ENCODE measurements at places on chromosomes 1 and 21.
A peak's percentile ranks its signal among the peaks of the same experiment; 100 is the strongest.

DNA sequence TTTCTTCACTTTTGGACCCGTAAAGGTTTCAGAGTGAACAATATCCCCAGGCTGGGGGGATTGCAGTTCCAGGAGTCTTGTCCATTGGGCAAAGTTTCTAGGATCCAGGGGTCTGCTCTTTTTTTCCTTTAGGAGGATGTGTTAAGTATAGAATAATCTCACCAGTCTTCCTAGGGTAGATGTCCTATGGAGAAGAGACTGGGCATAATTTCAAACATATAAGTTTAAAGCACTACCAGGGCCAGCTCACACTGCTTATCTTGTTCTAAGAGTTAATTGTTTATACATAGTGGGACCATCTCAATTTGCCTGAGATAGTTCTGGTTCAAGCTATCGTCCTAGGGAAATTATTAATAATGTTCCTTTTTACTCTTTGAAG is 1.2 kb downstream of the CHI3L2 start:
- no peaks in the 10 kb centered on the region for H3K4me1 ChIP-seq
- no peak overlapping the region for H3K4me3 ChIP-seq
- H3K27me3 ChIP-seq: no peaks in the 10 kb centered on the region
- no peak overlapping the region for H3K27ac ChIP-seq

GRCh38 chr1:175206687-175207086 is 14.1 kb upstream of the KIAA0040 start:
- H3K4me3 ChIP-seq: no peak overlapping the region
- no peaks in the 10 kb centered on the region for H3K4me1 ChIP-seq
- no peaks in the 10 kb centered on the region for H3K36me3 ChIP-seq
- no peaks in the 10 kb centered on the region for H3K27me3 ChIP-seq

DNA sequence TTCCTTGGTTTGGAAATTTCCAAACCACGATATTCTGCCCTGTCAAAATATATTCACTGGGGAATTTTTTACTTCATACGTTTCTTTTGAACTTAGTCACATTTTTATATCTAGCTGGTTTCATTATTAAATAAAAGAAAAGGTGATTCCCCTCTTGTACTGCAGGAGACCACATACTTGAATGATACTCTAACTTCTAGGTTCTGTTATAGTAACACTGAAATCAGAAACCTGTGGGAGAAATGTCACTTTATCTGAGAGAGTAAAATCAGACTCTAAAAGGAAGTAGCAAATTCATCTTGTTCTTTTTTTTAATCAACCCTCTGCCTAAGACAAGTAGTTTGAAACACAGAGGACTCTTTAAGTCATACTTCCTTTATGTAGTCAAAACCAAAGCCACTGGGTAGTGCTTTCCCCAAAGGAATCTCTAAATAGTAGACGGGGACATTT is 34.4 kb downstream of the MRPL39 start:
- H3K36me3 ChIP-seq: no peaks in the 10 kb centered on the region
- no peaks in the 10 kb centered on the region for H3K27me3 ChIP-seq
- H3K4me3 ChIP-seq: no peak overlapping the region
- no peak overlapping the region for H3K27ac ChIP-seq

DNA sequence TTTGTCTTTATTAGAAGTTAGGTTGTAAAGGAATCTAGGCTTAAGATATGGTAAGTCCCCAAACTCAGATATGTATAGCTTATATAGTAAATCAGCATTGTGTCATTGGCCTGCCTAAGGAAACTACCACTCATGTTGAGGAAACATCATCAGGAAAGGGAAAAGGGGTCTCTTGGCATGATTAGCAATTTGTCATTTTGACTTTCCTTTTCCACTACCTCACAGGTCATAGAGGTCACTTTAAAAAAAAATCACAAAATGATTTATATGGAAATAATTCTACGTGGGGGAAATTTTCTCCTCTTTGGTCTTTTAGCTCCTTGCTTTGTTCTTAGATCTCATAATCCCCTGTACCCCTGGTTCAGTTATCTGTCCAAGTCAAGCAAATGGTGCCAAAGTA is 213.5 kb downstream of the RPS6KC1 start:
- DNase-seq: no peak
- peaks cover 5% of the 10 kb centered on the region for H3K36me3 ChIP-seq
- H3K4me3 ChIP-seq: no peak overlapping the region

- DNase-seq: no peak
- peaks cover 6% of the 10 kb centered on the region for H3K36me3 ChIP-seq
- H3K4me1 ChIP-seq: peaks cover 18% of the 10 kb centered on the region
- no peaks in the 10 kb centered on the region for H3K27me3 ChIP-seq
- no peak overlapping the region for H3K27ac ChIP-seq
These were observed 19.8 kb downstream of the ADGRB2 start for GRCh38 chr1:31744165-31744888.

- no peak overlapping the region for H3K4me3 ChIP-seq
- H3K4me1 ChIP-seq: peaks cover 11% of the 10 kb centered on the region
- no peaks in the 10 kb centered on the region for H3K27me3 ChIP-seq
- no peaks in the 10 kb centered on the region for H3K36me3 ChIP-seq
These were observed 40.1 kb downstream of the CHAF1B start for GRCh38 chr21:36425286-36425685.

DNA sequence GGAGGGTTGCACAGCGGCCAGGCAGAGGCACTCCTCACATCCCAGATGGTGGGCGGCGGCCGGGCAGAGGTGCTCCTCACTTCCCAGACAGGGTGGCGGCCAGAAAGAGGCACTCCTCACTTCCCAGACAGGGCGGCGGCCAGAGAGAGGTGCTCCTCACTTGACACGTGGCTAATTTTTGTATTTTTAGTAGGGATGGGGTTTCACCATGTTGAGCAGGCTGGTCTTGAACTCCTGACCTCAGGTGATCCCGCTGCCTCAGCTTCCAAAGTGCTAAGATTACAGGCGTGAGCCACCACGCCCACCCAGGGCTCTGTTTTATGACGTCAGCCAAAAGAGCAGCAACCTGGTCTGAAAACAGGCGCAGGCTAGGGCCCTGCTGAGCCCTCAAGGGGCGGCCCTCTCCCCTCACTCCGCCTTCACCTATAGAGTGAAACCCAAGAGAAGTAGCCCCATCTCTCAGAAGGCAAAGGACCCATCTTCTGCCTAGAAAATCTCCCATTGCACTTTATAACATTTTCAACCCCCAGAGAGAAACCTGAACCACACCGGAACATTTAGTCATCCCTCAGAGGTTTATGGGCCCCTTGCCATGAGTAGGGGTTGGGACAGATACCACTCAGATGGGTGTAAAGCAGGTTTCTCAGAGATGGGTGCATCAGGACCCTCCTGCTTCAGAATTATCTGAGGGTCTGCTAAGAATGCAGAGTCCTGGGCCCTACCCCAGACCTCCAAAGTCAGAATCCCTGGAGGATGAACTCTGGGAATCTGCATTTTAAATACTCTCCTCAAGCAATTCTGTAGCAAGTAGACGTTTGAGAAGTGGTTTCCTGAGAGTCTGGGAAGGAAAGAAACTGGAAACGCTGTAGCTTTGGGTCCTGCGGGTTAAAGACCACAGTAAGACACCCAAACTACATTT is 40.8 kb downstream of the CDK18 start:
- H3K27me3 ChIP-seq: no peaks in the 10 kb centered on the region
- H3K36me3 ChIP-seq: no peaks in the 10 kb centered on the region
- H3K4me1 ChIP-seq: peaks cover 10% of the 10 kb centered on the region
- no peak overlapping the region for H3K27ac ChIP-seq

GRCh38 chr1:8259498-8260290 is 58.2 kb upstream of the SLC45A1 start:
- no peak for DNase-seq
- no peaks in the 10 kb centered on the region for H3K36me3 ChIP-seq

GRCh38 chr1:19373211-19374082 is 61.3 kb downstream of the SLC66A1 start:
- no peak overlapping the region for H3K4me3 ChIP-seq
- DNase-seq: no peak
- no peaks in the 10 kb centered on the region for H3K27me3 ChIP-seq
- H3K4me1 ChIP-seq: peaks cover 2% of the 10 kb centered on the region
- peaks cover 11% of the 10 kb centered on the region for H3K36me3 ChIP-seq

DNA sequence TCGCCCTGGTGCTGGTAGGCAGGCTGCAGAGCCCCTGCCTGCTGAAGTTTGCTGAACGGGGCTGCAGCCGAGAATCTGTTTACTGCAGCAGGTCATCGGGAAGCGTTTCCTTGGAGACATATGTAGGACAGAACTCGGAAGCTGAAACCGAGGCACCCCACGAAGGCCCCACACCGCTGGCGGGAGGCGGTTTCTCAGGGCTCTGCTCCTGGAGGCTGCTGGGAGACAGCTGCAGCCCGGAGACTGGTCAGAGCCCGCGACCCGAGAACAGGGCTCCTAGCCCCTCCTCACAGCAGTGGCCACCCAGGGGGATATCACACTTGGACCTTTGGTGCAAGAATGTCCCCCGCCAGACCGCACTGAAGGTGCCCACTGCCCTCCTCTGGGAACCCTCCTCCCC is 12.7 kb upstream of the PLCH2 start:
- H3K4me1 ChIP-seq: peaks cover 27% of the 10 kb centered on the region
- DNase-seq: no peak
- H3K4me3 ChIP-seq: no peak overlapping the region
- no peak overlapping the region for H3K27ac ChIP-seq
- no peaks in the 10 kb centered on the region for H3K36me3 ChIP-seq

GRCh38 chr1:108046026-108046425 is 81.0 kb upstream of the VAV3 start:
- no peaks in the 10 kb centered on the region for H3K27me3 ChIP-seq
- no peak overlapping the region for H3K4me3 ChIP-seq
- no peaks in the 10 kb centered on the region for H3K36me3 ChIP-seq
- no peak for DNase-seq

- H3K4me3 ChIP-seq: no peak overlapping the region
- no peak overlapping the region for H3K27ac ChIP-seq
- H3K27me3 ChIP-seq: no peaks in the 10 kb centered on the region
- no peak for DNase-seq
These were observed 231.6 kb downstream of the NFIA start for GRCh38 chr1:61313906-61314422.

DNA sequence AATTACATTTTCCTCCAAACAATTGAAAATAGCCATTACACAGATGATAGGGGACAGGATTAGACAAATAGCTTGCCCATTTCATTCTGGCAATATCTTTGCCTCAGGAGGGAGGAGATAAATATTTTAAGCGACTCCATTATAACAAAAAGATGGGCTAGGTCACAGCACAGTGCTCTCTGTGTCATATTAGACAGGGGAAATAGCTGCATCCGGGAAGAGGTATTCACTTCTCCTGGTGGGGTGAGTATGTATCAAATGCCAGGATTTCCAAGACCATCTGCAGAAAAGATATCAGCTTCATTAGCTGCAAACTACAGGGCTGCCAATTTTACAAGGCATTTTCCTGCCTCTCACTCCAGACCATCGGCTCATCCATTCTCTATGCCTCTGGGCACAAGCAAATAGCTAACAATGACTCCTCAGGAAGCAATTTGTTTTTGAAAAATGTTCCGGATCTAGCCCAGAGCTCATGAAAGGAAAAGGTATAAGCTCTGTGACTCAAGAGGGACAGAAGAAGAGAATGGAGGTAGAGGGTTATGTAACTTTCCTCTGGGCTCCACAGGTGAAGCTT is 41.9 kb upstream of the ANGPTL7 start:
- H3K4me1 ChIP-seq: no peaks in the 10 kb centered on the region
- DNase-seq: no peak
- H3K27me3 ChIP-seq: no peaks in the 10 kb centered on the region
- no peak overlapping the region for H3K4me3 ChIP-seq
- peaks cover 32% of the 10 kb centered on the region for H3K36me3 ChIP-seq
- H3K27ac ChIP-seq: no peak overlapping the region

DNA sequence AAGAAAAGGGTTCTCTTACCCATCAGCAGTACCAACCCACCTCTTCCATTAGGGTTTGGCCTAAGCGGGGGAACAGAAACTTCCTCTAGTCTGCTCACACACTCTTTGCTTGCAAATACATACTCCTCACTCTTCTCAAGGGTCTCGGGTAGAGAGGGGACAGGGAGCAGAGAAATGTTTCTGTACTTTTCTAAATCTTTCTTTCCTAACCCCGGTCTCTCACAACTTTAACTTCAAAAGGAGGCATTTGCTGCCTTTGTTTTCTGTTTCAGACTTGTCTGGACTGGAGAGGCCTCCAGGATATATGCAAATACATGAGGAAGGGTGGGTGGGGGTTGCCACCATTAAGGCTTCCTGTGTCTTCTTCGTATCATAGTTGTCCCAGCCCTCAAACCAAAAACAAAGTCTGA is 10.5 kb upstream of the LAX1 start:
- no peaks in the 10 kb centered on the region for H3K27me3 ChIP-seq
- H3K4me1 ChIP-seq: no peaks in the 10 kb centered on the region
- no peak overlapping the region for H3K4me3 ChIP-seq
- H3K36me3 ChIP-seq: no peaks in the 10 kb centered on the region

- H3K4me1 ChIP-seq: no peaks in the 10 kb centered on the region
- no peak for DNase-seq
- no peaks in the 10 kb centered on the region for H3K36me3 ChIP-seq
- H3K4me3 ChIP-seq: no peak overlapping the region
These were observed 7.9 kb downstream of the DISC1 start for GRCh38 chr1:231634323-231635013.

- H3K4me3 ChIP-seq: no peak overlapping the region
- H3K4me1 ChIP-seq: no peaks in the 10 kb centered on the region
- no peak overlapping the region for H3K27ac ChIP-seq
- no peak for DNase-seq
- no peaks in the 10 kb centered on the region for H3K36me3 ChIP-seq
- H3K27me3 ChIP-seq: no peaks in the 10 kb centered on the region
These were observed 106.3 kb downstream of the HIVEP3 start for GRCh38 chr1:41812453-41812852.

- H3K27ac ChIP-seq: no peak overlapping the region
- no peak for DNase-seq
- H3K36me3 ChIP-seq: no peaks in the 10 kb centered on the region
These were observed 2.4 kb upstream of the WNT3A start for GRCh38 chr1:228004331-228004855.

DNA sequence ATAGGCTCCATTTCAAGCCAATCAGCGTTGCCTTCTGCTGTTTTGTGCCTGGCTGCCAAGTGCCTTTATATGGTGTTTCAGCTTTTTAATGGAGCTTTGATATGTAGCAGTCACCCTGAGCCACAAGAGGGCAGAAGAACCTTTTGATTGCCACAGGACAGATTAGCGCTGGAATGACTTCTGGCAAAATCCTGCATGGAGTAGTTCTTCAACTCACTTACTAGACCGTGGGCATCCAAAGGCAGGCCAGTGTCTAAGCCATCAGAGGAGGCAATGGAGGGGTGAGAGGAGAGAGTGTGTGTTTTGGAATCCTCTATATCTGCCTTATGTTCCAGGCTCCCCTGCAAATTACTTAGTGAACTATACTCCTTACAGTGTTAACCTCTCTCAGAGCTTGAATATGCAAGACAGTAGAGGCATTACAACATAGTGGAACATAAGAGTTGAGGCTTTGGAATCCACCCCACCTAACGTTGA is 56.2 kb downstream of the ST3GAL3 start:
- H3K4me1 ChIP-seq: peaks cover 15% of the 10 kb centered on the region
- H3K4me3 ChIP-seq: no peak overlapping the region
- no peaks in the 10 kb centered on the region for H3K36me3 ChIP-seq
- DNase-seq: peak; percentile 69

GRCh38 chr1:13851726-13852125 is 151.7 kb downstream of the PRDM2 start:
- no peaks in the 10 kb centered on the region for H3K4me1 ChIP-seq
- DNase-seq: no peak
- H3K27me3 ChIP-seq: no peaks in the 10 kb centered on the region
- H3K4me3 ChIP-seq: no peak overlapping the region
- no peaks in the 10 kb centered on the region for H3K36me3 ChIP-seq
